ENCODE measurements at places on chromosomes 2 and 18.

GRCh38 chr2:112121682-112122254, 16.4 kb upstream of the FBLN7 start:
- no peak for DNase-seq

DNA sequence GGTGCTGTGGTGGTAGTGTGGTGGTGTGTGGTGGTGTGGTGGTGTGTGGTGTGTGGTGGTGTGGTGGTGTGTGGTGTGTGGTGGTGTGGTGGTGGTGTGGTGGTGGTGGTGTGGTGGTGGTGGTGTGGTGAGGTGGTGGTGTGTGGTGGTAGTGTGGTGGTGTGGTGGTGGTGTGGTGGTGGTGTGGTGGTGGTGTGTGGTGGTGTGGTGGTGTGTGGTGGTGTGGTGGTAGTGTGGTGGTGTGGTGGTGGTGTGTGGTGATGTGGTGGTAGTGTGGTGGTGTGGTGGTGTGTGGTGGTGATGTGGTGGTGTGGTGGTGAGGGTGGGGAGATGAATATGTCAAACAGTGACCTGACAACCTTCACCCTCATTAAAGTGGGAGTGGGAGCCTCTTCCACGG, 55.6 kb upstream of the DLGAP1 start:
- no peak for DNase-seq

GRCh38 chr2:2557475-2557874, 226.4 kb upstream of the MYT1L start:
- no peak for DNase-seq

- DNase-seq, result no peak
Observed at GRCh38 chr2:98383166-98383565, 36.9 kb downstream of the CNGA3 start.

GRCh38 chr2:223219872-223220657, 168.1 kb downstream of the KCNE4 start:
- DNase-seq, result no peak

- DNase-seq, result no peak
Observed at GRCh38 chr2:62968168-62968567, 82.5 kb upstream of the OTX1 start.

DNA sequence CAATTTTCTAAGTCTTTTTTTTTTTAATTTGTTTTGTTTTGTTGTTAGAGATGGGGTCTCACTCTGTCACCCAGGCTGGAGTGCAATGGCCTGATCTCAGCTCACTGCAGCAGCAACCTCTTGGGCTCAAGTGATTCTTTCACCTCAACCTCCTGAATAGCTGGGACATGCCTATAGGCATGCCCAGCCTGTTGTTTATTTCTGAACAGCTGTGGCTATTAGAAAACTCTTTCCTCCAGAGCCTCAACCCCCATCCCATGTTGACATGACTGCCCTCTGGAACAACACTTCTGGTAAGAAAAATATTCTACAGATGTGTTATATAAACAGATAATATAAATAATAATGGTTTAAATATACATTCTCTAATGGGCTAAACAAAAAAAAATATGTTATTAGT, 44.4 kb upstream of the TWSG1 start:
- DNase-seq, result no peak

- no peak for DNase-seq
Observed at GRCh38 chr18:40423291-40423690, 1531.7 kb upstream of the PIK3C3 start.

DNA sequence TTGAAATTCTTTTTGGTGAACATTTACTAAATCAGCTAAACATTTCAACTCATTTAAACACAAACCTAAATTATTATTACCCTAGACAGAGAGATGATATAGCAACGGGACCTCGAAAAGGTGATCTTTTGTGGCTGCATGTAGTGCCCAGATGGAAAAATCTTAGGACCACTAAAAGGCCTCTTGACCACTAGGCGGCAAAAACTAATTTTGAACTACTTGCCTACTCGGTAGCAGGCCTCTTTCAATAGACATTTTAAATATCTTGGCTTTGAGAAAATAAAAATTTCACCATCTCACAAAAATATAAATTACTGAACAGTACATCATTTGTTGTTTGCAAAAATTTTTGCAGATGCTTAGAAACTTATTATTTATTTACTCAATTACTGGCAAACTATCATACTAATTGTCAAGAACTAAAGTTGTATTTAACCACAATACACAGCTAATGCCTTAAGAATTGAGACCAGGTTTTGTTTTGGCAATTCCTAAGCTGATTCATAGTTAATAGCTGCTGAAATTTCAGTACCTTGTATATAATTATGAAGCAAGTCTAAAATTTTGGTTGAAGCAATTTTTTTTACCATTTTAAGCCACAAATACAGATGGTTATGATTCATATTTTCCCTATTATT, 9.4 kb downstream of the COL3A1 start:
- DNase-seq, result peak; percentile 22

DNA sequence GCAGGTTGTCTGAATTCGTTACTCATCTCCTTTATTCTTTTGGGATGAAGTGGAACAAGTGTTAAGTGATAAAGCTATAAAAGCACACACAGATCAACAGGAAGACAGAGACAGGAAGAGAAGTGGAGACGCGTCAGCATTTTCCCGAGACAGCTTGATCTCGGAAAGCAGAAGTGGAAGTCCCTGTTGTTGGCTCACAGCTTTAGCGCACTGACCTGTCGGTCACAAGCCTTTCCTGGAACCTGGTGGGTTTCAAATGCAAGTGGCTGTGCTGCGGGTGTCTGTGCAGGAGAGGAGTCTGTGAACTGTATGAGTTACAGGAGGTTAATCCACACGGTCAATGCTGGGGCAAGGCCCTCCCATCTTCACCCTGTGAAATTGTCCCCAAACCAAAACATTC, 116.6 kb upstream of the PELI1 start:
- no peak for DNase-seq

Data from iPS-NIHi11 (cell line).